ENCODE measurements at places on chromosomes 1 and 21. TPM values are rescaled to one million over a fixed set of nuclear protein-coding genes. Genes with fewer than 3 reads are reported as not detected.
A peak's percentile ranks its signal among the peaks of the same experiment; 100 is the strongest.

GRCh38 chr1:12772520-12772919 lies 1.0 kb upstream of the PRAMEF12 start:
- peak; percentile 33 for DNase-seq

DNA sequence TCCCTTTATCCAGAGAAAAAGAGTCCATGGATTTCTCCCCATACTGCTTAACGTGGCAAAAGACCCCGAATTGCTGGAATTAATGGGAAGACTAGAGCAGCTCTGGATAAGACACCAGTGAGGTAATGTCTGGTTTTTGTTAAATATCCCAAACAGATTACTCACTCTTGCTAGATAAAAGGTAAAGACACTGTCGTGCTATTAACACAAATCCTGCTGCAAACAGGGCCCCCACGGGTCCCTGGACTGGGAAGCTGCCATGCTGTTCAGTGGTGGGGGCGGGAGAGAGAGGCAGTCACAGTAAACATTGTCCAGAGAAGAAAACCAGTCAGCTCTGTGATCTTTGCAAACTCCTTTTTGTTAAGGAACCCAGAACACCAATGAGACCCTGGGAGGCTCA lies 15.2 kb upstream of the SRP9 start:
- peak; percentile 83 for DNase-seq

DNA sequence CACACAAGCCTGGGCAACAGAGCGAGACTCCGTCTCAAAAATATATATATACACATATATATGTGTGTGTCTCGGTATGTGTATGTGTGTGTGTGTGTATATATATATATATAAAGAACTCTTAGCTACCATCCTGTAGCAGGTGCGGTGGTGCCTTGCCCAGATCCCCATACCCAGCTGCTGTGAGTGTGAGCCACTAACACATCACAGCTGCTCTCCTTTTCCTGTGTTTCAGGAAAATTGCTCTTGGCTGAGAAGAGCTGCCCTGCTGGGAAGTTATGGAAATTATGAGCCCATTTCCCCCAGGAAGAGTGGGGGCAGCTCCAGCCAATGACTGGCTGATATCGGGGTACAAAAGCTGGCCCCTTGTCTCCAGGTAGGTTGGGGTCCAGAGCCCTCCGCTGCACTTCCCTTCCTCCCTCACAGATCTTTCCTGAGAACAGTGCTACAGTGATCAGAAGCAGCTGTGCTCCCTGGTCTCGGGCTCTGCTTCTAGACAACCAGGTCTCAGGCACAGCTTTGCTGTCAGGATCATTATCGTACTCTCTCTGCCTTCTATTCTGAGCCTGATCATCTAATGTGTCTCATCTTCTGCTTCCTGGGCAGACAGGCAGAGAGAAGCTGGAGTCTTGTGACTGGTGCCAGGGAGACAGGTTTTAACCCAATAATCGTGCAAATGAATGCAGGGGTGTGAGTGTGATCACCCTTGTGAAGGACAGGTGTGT lies 109.6 kb upstream of the ZNF678 start:
- DNase-seq = no peak

DNA sequence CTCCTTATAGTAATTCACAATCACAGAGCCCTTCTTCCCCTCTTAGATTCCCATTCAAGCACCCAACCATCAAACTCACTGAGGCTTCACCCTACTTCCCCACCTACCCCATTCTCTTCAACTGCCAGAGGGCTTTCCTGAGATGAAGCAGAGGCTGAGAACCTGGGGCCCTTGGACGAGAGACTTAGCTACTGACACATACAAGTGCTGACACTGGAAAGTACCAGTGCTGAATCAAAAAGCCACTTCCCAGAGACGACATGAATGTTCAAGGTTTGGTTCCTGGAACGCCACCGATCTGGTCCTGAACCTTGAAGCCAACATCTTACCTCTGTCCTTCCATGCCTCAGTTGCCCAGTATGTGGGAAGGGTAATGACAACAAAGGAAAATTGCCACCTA lies 16.6 kb upstream of the RAP1A start:
- DNase-seq = no peak

GRCh38 chr1:201968202-201968925 lies 13.1 kb downstream of the TIMM17A start:
- DNase-seq = no peak

GRCh38 chr1:194069168-194069830 lies 882.9 kb upstream of the B3GALT2 start:
- no peak for DNase-seq

GRCh38 chr1:179810367-179810715 lies 67.2 kb downstream of the FAM163A start:
- peak; percentile 67 for DNase-seq

DNA sequence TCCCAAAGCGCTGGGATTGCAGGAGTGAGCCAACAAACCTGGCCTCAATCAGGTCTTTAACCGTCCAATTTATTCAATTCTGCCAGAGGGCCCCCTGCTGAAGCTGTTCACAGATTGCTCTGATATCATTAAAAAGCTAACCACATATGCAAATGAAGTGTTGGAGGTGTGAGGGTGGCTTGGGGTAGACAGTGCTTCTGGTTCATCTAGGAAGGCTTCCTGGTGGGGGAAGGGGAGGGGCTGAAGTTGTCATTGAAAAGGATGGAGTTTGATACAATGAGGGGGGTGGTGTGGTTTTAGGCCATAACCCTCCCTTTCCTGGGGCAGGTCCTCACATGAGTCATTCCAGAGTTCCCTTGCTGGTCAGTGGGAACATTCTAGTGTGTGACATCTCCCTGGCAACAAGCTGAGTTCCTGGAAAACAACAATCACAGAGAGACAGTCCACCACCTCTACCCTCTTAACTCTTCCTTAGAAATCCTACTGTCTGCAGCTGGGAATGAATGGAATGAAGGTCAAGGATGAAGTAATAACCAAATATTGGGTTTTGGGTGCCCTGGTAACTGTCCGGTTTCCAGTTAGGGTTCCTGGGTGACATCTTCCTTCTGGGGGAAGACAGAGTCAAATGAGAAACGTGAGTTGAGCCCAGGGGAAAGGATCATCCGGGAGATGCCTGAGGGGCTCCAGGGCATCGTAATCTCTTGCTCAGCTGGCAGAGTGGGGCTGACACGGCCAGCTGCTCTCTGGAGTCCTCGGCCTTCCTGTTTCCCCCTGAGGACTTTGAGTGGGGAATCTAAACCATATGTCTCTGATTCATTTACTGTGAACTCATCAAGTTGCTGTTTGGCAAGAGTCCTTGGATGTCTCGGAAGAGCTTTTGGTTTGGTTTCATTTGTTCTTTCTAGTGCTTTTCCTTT lies 32.2 kb downstream of the BATF3 start:
- peak; percentile 78 for DNase-seq

GRCh38 chr1:6348511-6349191 lies 44.9 kb downstream of the ACOT7 start:
- no peak for DNase-seq

GRCh38 chr1:29687601-29688244 lies 451.4 kb downstream of the PTPRU start:
- DNase-seq = no peak

GRCh38 chr1:40439247-40439646 lies 11.0 kb upstream of the ZFP69B start:
- no peak for DNase-seq

FMO3 gene
- total RNA-seq = 2.3 TPM

TEKT2 gene
- 0.35 TPM for total RNA-seq

RNU1-1 gene
- total RNA-seq = 6,165 TPM

GBP6 gene
- not detected for total RNA-seq

IVL gene
- total RNA-seq = not detected

SHE gene
- 33.1 TPM for total RNA-seq

PLEKHG5 gene
- 9.3 TPM for total RNA-seq
